ENCODE measurements at places on chromosomes 11 and 22. TPM values are rescaled to one million over a fixed set of nuclear protein-coding genes. Genes with fewer than 3 reads are reported as not detected.

- no peak for DNase-seq
- H3K36me3 ChIP-seq = no peaks in the 10 kb centered on the region
- H3K27ac ChIP-seq = no peak overlapping the region
- H3K27me3 ChIP-seq = no peaks in the 10 kb centered on the region
These were observed 1476.5 kb downstream of the TBC1D22A start for GRCh38 chr22:48238966-48239365.

The OR5W2 gene
- not detected for total RNA-seq

DNA sequence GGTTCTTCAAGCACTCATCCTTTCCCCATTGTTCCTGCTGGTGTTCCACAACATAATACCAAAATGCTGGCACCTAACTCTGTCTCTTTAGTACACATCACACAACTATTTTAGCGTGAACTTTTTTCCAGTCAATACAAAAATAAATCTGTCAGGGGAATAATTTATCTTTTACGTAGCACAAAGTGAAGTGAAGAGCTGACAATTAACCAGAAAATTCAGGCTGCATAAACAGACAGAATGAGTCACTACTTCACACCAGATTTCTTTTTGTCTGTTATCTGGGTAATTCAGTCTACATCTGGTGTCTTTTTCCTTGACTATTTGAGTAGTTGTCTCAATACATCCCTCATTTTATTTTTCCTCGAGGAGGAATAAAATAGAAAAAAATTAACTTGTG is 7.9 kb upstream of the ETS1 start:
- H3K4me3 ChIP-seq = no peak overlapping the region
- no peak overlapping the region for H3K27ac ChIP-seq

DNA sequence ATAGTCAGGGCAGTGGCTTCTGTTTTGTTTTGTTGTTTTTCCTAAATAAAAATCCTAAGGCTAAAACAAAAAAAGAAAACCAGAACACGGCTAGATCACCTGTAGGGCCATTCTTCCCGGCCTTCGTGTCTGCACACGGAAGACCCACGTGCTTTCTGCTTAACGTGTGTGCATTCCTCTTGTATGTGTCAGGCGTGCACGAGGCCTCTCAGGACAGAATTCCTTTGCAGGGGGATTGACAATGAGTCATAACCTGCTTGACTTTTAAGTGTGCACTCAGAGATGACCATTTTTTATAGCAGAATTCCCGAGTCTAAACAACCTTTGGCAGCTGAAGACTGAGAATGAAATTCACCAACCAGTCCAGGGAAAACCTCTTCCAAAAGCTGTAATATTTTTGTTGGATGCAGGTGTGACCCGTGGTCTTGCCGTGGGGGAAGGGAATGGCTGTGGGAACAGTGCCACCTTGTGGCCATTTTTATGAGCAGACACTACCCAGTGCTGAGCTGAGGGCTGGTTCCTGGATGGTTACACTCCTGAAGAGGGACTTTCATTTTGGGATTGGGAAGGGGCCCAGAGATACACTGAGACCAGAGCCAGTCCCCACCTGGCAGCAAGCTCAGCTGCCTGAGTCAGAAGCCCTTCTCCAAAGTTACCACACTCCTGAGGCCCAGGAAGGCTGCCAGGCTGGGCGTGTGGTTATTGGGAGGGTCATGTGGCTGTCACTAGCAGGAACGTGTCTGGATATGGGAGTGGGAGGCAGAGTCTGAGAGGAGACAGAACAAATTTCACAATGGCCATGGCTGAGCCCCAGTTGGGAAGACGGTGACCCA is 35.7 kb upstream of the DKK3 start:
- DNase-seq = peak; percentile 93
- no peaks in the 10 kb centered on the region for H3K27me3 ChIP-seq
- H3K4me1 ChIP-seq = peaks cover 24% of the 10 kb centered on the region
- H3K27ac ChIP-seq = no peak overlapping the region
- no peaks in the 10 kb centered on the region for H3K36me3 ChIP-seq

- DNase-seq = no peak
- no peaks in the 10 kb centered on the region for H3K36me3 ChIP-seq
- H3K27me3 ChIP-seq = no peaks in the 10 kb centered on the region
- H3K4me1 ChIP-seq = peaks cover 59% of the 10 kb centered on the region
These were observed 14.8 kb downstream of the SGSM3 start for GRCh38 chr22:40385036-40385782.

The NPTXR gene
- total RNA-seq = 1.3 TPM

GRCh38 chr22:26912655-26913345 is 255.4 kb downstream of the MIAT start:
- no peak overlapping the region for H3K4me3 ChIP-seq
- H3K4me1 ChIP-seq = no peaks in the 10 kb centered on the region
- DNase-seq = no peak
- H3K36me3 ChIP-seq = no peaks in the 10 kb centered on the region
- peaks cover 45% of the 10 kb centered on the region for H3K27me3 ChIP-seq
- no peak overlapping the region for H3K27ac ChIP-seq

GRCh38 chr11:3342709-3343108 is 36.2 kb downstream of the ZNF195 start:
- H3K36me3 ChIP-seq = no peaks in the 10 kb centered on the region
- no peak for DNase-seq
- no peaks in the 10 kb centered on the region for H3K4me1 ChIP-seq
- no peak overlapping the region for H3K4me3 ChIP-seq
- H3K27ac ChIP-seq = no peak overlapping the region

DNA sequence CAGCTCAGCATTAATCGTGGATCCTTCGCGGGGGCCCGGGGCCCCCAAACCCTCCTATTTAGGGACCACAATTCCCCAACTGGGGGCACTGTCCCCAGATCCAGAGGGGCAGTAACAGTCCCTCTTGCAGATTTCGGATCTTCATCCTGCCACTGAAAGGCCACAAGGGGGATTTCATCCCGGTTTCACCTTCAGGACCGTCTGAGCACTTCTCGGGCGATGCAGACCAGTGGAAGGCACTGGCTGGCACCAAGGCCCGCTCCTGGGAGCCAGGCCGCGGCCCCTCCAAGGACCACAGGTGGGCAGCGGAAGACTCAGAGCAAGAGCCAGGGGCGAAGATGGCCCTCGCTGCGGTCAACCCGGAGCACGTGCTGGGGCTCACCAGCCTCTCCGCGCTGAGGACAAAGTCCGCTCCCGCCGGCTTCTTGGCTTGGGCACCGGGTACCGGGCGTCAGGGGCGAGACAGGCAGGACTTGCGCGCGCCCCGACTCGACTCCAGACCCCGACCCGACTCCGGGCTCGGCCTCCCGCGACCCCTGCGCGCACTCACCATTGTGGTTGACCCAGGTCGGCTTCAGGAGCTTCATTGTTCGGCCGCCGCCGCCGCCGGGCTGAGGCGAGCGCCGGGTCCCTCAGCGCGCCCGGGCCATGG is 517 bp downstream of the HIRA start:
- H3K4me1 ChIP-seq = peaks cover 54% of the 10 kb centered on the region
- H3K27me3 ChIP-seq = no peaks in the 10 kb centered on the region
- peak; percentile 78 for DNase-seq
- peak overlapping the region; percentile 98 for H3K4me3 ChIP-seq

The TMEM191B gene
- not detected for total RNA-seq

- H3K4me3 ChIP-seq = no peak overlapping the region
- no peaks in the 10 kb centered on the region for H3K4me1 ChIP-seq
- DNase-seq = no peak
- H3K27me3 ChIP-seq = no peaks in the 10 kb centered on the region
These were observed 156.0 kb upstream of the SOX6 start for GRCh38 chr11:16512198-16512898.

DNA sequence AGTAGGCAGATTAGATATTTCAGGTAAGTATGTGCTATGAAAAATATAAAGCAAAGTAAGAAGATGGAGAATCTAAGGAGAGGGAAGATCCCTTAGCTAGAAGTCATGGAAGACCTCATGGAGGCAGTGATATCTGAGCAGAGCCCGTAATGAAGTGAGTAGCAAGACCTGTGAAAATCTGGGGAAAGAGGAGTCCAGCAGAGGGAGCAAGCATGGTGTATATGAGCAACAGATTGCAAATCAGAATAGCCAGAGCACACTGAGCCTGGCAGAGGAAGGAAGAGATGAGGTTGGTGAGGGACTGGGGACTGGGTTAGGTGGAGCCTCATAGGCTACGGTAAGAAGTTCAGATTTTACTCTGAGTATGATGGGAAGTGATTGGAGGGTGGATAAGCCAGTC is 9.4 kb downstream of the LHFPL7 start:
- H3K4me3 ChIP-seq = no peak overlapping the region
- no peaks in the 10 kb centered on the region for H3K4me1 ChIP-seq
- peak; percentile 51 for DNase-seq
- H3K27me3 ChIP-seq = no peaks in the 10 kb centered on the region
- H3K27ac ChIP-seq = no peak overlapping the region

The OR8D4 gene
- 1.5 TPM for total RNA-seq

DNA sequence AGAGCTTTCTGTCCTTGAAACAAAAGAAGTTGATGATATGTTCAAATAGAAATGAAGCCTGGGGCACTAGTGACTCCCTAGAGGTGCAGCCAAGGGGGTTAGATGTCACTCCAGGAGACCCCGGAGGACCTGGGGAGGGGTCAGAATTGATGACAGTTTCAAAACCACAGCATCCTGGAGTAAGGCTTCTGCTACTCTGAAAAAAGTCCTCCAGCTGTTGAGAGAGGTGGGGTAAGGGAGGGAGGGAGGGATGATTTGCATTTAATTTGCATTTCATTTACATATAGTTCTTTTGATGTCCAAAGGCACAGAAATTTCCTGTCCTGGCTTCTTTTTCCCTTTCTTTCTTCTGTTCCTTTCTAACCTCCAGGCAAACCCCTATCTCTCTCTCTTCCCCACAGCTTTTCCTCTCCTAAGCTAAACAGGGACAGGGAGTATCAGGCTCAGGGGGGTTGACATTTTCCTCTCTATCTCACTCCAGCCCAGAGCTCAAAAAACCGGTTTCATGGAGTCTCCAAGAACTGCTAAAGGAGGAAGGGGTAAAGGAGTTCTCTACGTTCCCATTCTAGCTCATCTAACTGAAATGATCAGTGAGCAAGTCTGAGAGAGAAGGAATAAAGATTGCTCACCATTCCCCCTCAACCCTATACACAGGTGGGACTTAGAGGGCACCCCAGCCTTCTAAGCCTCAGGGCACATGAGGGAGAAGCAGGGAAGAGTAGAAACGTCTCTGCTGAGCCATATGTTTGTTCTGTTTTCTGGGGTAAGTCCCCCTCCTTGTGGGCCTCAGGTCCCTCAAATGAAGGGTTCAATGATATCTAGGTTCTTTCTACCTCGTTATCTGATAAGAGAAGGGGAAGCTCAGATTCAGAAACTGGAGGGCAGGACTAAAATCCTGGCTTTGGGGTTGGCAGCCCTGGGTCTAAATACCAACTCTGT is 3.5 kb upstream of the POU2F3 start:
- no peak for DNase-seq
- H3K27me3 ChIP-seq = peaks cover 36% of the 10 kb centered on the region
- H3K4me1 ChIP-seq = peaks cover 9% of the 10 kb centered on the region
- no peak overlapping the region for H3K27ac ChIP-seq
- no peaks in the 10 kb centered on the region for H3K36me3 ChIP-seq

The TTLL1 gene
- total RNA-seq = 6.5 TPM

DNA sequence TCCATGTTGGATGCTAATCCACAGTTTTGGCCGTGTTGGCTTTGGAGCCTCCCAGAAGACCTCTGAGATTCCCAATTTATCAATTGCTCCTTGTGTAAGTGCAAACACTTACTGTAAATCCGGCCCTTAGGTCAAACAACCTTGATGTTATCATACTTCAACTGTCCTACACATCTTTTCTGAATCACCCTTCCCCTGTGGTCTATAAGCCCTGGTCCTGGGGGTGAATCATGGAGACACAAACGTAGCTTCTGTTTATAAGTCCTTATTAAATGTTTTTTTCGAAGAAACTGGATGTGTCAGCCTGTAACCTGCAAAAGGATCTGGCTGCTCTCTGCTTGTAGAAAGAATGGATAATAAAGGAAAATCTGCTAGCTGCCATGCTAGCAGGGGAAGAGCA is 1.7 kb upstream of the IL10RA start:
- H3K4me1 ChIP-seq = peaks cover 26% of the 10 kb centered on the region
- no peak overlapping the region for H3K27ac ChIP-seq
- DNase-seq = no peak
- H3K36me3 ChIP-seq = no peaks in the 10 kb centered on the region

DNA sequence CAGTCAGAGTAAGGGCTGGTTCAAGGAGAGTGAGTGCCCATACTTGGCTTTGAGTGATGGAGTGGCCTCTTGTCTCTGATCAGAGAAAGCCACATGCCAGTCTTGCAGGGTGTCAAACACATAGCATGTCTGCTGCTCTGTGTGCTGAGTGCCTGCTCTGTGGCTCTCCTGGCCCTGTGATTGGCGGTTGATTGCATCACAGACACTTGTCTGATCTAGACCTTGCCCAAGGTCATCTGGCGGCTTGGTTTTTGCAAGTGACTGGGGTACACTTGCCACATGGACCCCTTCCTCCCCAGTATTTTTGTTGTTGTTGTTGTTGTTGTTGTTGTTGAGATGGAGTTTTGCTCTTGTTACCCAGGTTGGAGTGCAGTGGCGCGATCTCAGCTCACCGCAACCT is 10.3 kb downstream of the OSBP2 start:
- H3K27ac ChIP-seq = no peak overlapping the region
- H3K36me3 ChIP-seq = no peaks in the 10 kb centered on the region
- no peaks in the 10 kb centered on the region for H3K27me3 ChIP-seq
- no peaks in the 10 kb centered on the region for H3K4me1 ChIP-seq
